Type B pancreatic cell (in vitro differentiated cells): ENCODE measurements at places on chromosomes 5 and 9. TPM values are rescaled to one million over a fixed set of nuclear protein-coding genes. Genes with fewer than 3 reads are reported as not detected.

DNA sequence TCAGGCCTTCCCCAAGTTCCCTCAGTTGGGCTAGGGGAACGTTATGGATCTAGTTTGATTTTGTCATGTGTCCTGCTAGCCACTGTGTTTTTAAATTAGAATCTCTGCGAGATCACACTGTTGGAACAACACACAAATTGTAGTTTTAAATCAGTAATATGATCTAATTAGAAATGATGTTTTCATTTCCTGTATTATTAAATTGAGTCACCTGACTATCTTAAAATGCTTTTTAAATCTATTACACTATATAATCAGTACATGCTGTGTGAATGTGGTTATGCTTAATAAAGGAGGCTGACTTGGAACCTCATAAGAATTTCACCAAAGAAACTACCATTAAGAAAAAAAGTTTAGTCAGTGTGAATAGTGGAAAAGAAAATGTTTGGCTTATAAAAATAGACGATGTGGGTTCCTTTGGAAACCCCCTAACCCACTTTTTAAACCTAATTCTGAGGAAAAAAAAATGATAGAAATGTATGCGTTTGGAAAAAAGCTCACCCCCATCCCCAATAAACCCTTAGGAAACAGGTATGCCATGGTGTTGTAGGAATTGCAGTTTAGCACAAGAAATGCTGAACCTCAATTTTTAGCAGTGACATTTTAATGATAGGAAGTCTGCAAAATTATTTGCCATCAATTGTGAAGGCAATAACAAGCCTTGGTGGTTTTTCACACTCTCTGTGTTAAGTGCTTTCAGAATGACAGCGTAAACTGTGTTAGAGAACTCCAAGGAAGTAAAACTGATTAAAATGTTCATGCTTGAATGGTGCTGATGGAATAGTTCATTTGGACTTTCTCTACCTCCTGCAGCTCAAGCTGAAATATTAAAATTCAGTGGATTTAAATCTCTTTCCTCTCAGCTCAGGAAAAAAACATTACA, 59.0 kb downstream of the TLE4 start:
- H3K4me1 ChIP-seq, result peaks cover 21% of the 10 kb centered on the region
- no peaks in the 10 kb centered on the region for H3K27me3 ChIP-seq
- no peak overlapping the region for H3K27ac ChIP-seq
- no peak for DNase-seq

- DNase-seq, result no peak
- H3K4me1 ChIP-seq, result peaks cover 47% of the 10 kb centered on the region
- H3K27ac ChIP-seq, result no peak overlapping the region
- H3K27me3 ChIP-seq, result peaks cover 20% of the 10 kb centered on the region
- H3K4me3 ChIP-seq, result no peak overlapping the region
- no peaks in the 10 kb centered on the region for H3K36me3 ChIP-seq
These were observed 123.7 kb downstream of the EBF1 start for GRCh38 chr5:158976035-158976434.

DNA sequence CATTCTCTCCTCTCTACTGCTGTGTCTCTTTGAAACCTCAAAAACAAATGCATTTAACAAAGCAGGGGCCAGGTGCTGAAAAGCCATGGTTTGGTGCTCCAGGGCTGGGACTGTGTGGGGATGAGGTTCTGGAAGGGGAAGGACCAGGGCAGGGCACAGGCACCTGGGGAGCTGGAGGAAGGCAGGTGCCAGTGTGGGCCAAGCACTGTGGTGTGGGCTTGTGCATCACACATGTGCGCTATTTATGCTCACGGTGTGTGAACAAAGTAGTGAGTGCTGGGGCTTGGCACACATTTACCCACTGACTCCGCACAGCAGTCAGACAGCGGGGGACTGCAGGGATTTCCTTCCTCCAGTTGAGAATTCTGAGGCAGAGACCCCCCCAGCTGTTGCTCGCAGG, 10.1 kb downstream of the HRH2 start:
- H3K27ac ChIP-seq, result no peak overlapping the region
- no peak overlapping the region for H3K4me3 ChIP-seq
- H3K36me3 ChIP-seq, result no peaks in the 10 kb centered on the region
- no peak for DNase-seq
- no peaks in the 10 kb centered on the region for H3K4me1 ChIP-seq

- H3K4me1 ChIP-seq, result peaks cover 16% of the 10 kb centered on the region
- H3K27ac ChIP-seq, result peak overlapping the region; percentile 47
- peaks cover 12% of the 10 kb centered on the region for H3K36me3 ChIP-seq
- no peaks in the 10 kb centered on the region for H3K27me3 ChIP-seq
- H3K4me3 ChIP-seq, result peak overlapping the region; percentile 98
These were observed 491 bp downstream of the APC start for GRCh38 chr5:112738191-112738560.

GRCh38 chr5:58088941-58089340, 370.9 kb downstream of the PLK2 start:
- peak overlapping the region; percentile 30 for H3K27ac ChIP-seq
- H3K27me3 ChIP-seq, result no peaks in the 10 kb centered on the region
- H3K4me1 ChIP-seq, result peaks cover 14% of the 10 kb centered on the region
- H3K4me3 ChIP-seq, result no peak overlapping the region

DNA sequence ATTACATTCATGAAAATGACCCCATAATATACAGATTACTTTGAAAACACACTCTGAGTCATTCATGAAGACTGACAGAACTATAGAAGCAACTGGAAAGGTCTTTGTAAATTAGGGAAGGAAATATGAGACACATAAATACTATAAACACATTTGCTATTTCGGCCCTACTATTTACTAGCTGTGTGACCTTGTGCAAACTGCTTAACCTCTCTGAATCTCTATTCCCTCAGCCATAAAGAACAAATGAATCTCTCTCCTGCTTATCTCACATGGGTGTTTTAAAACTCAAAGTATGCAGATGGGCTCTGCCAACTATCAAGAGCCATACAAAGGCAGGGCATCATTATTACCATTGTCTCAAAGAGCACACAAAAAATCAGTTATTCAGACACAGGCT, 52.9 kb downstream of the APBA1 start:
- no peak overlapping the region for H3K4me3 ChIP-seq
- H3K27ac ChIP-seq, result no peak overlapping the region
- H3K36me3 ChIP-seq, result no peaks in the 10 kb centered on the region
- no peak for DNase-seq
- no peaks in the 10 kb centered on the region for H3K4me1 ChIP-seq

DNA sequence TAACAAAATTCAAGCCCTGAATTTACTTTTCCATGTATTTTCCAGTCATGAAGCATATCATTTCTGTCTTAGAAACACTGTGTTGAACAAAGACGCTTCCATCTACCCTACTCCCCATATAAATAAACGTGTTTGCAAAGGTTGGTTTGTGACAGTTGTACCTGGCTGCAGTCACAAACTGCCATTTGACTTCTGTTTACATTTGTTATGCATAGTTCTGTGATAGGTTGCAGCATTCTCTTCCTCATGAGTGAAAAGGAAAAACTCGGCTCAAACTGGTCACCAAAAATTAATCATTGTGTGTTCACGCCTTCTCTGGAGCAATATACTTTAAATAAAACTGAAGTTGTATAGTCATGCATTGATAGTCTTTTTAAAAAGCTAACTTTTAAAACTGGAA, 69.3 kb upstream of the MOCS2 start:
- DNase-seq, result no peak
- H3K27ac ChIP-seq, result no peak overlapping the region
- H3K27me3 ChIP-seq, result no peaks in the 10 kb centered on the region
- H3K4me3 ChIP-seq, result no peak overlapping the region
- no peaks in the 10 kb centered on the region for H3K36me3 ChIP-seq

DNA sequence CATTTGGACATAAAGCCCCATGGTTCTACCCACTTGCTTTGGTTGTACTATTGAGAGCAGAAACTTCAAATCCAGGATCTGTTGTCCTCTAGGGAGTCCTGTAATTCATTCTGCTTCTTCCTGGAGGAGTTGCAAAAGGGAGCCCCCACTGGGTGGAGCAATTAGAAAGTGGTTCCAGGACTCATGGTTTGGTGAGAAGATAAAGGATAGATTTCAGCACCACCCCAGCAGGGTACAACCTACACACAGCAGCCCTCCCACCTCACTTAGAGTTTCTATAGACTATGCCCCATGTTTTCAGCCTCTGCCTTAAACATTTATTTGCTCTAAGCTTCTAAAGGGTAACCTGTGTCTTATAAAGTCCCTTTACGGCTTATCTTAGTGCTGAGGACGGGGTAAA, 112.6 kb upstream of the ARRDC3 start:
- no peaks in the 10 kb centered on the region for H3K36me3 ChIP-seq
- H3K27me3 ChIP-seq, result peaks cover 12% of the 10 kb centered on the region
- no peak for DNase-seq
- H3K4me1 ChIP-seq, result peaks cover under 1% of the 10 kb centered on the region

- peaks cover 59% of the 10 kb centered on the region for H3K27me3 ChIP-seq
- DNase-seq, result no peak
- no peaks in the 10 kb centered on the region for H3K36me3 ChIP-seq
- H3K27ac ChIP-seq, result no peak overlapping the region
These were observed 20.6 kb downstream of the NTNG2 start for GRCh38 chr9:132182314-132183091.

DNA sequence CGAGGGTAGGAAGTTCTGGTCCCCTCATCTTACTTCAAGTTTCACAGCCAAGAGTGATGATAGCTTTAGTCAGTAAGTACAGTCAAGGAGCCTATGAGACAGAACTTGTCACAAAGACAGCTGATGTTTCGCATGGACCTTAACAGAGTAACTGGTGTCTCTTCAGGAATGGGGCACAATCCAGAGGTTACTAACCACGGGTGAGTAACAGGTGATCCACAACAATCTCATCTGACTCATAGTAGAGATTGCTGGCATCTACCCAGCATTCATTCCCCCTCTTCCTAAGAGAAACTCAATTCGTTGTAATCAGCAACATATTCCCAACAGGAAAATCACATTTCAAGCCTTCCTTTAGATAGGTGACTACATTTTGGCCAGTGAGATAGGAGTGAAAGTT, 126.7 kb downstream of the SNX18 start:
- peaks cover 18% of the 10 kb centered on the region for H3K4me1 ChIP-seq
- H3K36me3 ChIP-seq, result no peaks in the 10 kb centered on the region
- H3K27me3 ChIP-seq, result no peaks in the 10 kb centered on the region
- H3K27ac ChIP-seq, result no peak overlapping the region

DNA sequence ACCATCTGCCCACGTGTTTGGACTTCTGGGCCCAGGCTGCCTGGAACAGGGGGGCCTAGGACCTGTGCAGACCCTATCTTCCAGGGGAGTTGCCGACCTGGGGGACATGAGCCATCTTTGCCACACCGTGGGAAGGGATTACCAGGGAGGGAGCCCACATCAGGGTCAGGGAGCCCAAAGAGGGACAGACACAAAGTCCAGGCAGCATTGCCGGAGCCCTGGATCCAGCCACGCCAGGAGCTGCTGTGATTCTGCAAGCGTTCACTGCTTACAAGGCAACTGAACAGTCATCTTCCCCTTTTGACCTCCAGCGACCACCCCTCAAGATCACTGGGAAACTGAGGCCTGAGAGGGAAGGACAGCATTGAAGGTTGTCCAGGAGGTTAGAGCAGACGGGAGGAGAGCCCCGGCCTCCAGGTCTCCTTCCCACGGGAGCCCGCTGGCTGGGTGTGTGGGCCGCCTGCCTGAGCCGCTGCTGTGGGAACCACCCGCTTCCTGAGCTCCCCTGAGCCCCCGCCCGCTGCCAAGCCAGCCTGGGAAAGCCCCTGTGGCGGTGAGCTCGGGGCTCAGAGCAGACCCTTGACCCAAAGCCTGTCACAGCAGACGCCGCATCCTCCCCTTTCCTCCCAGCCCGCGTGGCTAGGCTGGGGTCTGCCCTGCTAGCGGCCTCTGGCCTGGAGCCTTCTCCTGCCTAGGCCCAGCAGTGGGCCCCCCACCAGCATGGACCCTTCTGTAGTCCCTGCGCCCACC, 17.1 kb upstream of the NOTCH1 start:
- H3K4me3 ChIP-seq, result no peak overlapping the region
- DNase-seq, result no peak
- H3K36me3 ChIP-seq, result no peaks in the 10 kb centered on the region
- no peak overlapping the region for H3K27ac ChIP-seq
- no peaks in the 10 kb centered on the region for H3K27me3 ChIP-seq

GRCh38 chr5:5371957-5372356, 50.5 kb upstream of the ICE1 start:
- H3K4me3 ChIP-seq, result no peak overlapping the region
- H3K36me3 ChIP-seq, result peaks cover 4% of the 10 kb centered on the region
- no peak for DNase-seq
- no peak overlapping the region for H3K27ac ChIP-seq

GRCh38 chr9:12368569-12368968, 324.6 kb upstream of the TYRP1 start:
- H3K27me3 ChIP-seq, result no peaks in the 10 kb centered on the region
- no peak overlapping the region for H3K4me3 ChIP-seq
- no peak overlapping the region for H3K27ac ChIP-seq
- DNase-seq, result no peak
- H3K4me1 ChIP-seq, result no peaks in the 10 kb centered on the region

GRCh38 chr9:14547245-14548060, 145.8 kb downstream of the ZDHHC21 start:
- H3K4me1 ChIP-seq, result no peaks in the 10 kb centered on the region
- H3K27ac ChIP-seq, result no peak overlapping the region
- no peak for DNase-seq
- no peaks in the 10 kb centered on the region for H3K27me3 ChIP-seq
- no peaks in the 10 kb centered on the region for H3K36me3 ChIP-seq
- H3K4me3 ChIP-seq, result no peak overlapping the region

GRCh38 chr5:126166368-126166767, 256.8 kb upstream of the GRAMD2B start:
- H3K36me3 ChIP-seq, result no peaks in the 10 kb centered on the region
- H3K27ac ChIP-seq, result no peak overlapping the region
- no peak for DNase-seq
- no peak overlapping the region for H3K4me3 ChIP-seq

GRCh38 chr9:3177936-3178335, 334.0 kb upstream of the PUM3 start:
- H3K36me3 ChIP-seq, result no peaks in the 10 kb centered on the region
- peak overlapping the region; percentile 30 for H3K4me3 ChIP-seq
- no peak overlapping the region for H3K27ac ChIP-seq
- DNase-seq, result no peak
- H3K4me1 ChIP-seq, result peaks cover 25% of the 10 kb centered on the region
- H3K27me3 ChIP-seq, result peaks cover 34% of the 10 kb centered on the region

GRCh38 chr5:172486451-172486850, 32.1 kb upstream of the SH3PXD2B start:
- no peaks in the 10 kb centered on the region for H3K36me3 ChIP-seq
- peaks cover 5% of the 10 kb centered on the region for H3K4me1 ChIP-seq
- H3K27ac ChIP-seq, result no peak overlapping the region
- DNase-seq, result no peak
- H3K4me3 ChIP-seq, result no peak overlapping the region

LIX1 gene
- 2.9 and 27.4 TPM in 2 replicates for total RNA-seq

BRD8 gene
- 77.8 and 138 TPM in 2 replicates for total RNA-seq

WNT8A gene
- not detected in 2 replicates for total RNA-seq

THBS4 gene
- 8.8 and 16.6 TPM in 2 replicates for total RNA-seq

NRG2 gene
- 0.24 and 1.4 TPM in 2 replicates for total RNA-seq

TMEM141 gene
- 62.3 and 98.6 TPM in 2 replicates for total RNA-seq

CSF1R gene
- total RNA-seq, result 1.6 and 4.0 TPM in 2 replicates

SELENOP gene
- total RNA-seq, result 65.5 and 96.2 TPM in 2 replicates

SRA1 gene
- 32.9 and 36.3 TPM in 2 replicates for total RNA-seq

HTR4 gene
- 0.29 and 1.4 TPM in 2 replicates for total RNA-seq
